Renal cortical epithelial cell (primary cell): ENCODE measurements at places on chromosomes 2 and 18.

- DNase-seq: no peak
These were observed 98.0 kb upstream of the ZSWIM2 start for GRCh38 chr2:186946896-186947467.

DNA sequence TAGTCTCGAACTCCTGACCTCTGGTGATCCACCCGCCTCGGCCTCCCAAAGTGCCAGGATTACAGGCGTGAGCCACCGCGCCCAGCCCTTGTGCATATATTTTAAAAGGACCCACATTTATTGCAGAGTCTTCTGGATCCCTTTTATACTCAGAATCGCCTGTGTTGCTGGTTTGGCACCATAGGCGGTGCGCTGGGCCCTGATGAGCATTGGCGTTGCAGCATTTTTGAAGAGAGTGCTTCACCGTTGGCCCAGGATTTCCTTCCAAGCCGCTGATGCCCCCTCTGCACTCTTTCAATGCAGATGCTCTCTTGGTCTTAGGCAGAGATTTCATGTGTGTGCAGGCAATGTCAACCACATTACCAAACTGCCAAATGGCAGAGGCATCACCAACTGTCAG is 13.5 kb upstream of the TFCP2L1 start:
- no peak for DNase-seq

DNA sequence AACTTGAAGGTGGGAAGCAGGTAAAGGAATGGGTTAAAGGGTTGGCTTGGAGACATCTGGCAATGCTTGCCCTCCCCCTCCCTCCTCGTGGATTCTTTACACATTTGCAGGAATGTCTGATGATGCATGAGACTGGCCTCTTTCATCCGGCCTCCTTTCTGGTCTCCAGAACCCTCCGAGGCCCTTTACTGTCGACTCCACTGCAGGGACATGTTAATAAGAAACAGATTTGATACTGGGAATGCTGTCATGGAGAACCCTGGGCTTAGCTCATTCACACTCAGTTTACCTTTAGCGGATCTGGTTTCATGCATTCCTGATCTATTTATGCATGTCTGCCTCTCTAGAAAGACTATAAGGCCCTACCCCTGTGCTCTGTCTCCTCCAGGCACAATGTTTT is 238.7 kb downstream of the TGIF1 start:
- DNase-seq: peak; percentile 96

GRCh38 chr2:204328373-204328772 is 216.9 kb upstream of the PARD3B start:
- DNase-seq: no peak

DNA sequence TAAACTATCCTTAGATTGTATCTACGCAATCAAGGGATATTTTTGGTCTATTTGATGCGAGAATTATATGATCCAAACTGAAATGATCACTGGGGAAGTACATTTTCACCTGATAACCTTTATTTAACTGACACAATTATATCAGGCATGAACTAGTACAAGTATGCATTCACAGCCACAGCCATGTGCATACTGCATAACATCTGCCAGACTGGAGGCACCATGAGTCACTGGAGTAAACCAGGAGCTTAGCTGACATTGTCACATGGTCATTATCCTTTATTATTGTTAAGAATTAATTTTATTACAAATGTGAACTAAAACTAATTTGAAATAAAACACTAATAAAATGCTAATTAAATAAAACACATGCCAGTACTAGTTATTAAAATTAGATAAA is 1127.1 kb downstream of the DPP10 start:
- no peak for DNase-seq

DNA sequence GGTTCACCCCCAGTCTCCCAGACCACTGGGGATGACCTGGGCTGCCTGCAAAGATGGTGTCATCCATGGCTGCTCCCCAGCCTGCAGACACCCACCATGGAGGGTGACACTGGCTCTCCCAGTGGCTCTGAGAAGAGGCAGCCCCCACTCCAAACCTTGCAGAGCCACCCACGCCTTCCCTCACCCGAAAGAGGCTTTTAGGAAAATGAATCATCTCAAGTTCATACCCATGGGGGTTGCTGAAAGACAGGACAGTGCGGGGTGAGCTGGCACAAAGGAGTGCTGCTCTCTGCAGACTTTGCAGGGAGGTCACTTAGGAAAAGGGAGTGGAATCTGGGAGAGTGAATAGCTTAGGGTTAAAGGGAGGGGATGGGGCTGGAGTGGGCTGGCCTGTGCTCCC is 36.4 kb downstream of the MPHOSPH10 start:
- no peak for DNase-seq

- DNase-seq: no peak
These were observed 40.9 kb upstream of the TRIB2 start for GRCh38 chr2:12675801-12676200.
